ENCODE measurements at places on chromosomes 2 and 18.

DNA sequence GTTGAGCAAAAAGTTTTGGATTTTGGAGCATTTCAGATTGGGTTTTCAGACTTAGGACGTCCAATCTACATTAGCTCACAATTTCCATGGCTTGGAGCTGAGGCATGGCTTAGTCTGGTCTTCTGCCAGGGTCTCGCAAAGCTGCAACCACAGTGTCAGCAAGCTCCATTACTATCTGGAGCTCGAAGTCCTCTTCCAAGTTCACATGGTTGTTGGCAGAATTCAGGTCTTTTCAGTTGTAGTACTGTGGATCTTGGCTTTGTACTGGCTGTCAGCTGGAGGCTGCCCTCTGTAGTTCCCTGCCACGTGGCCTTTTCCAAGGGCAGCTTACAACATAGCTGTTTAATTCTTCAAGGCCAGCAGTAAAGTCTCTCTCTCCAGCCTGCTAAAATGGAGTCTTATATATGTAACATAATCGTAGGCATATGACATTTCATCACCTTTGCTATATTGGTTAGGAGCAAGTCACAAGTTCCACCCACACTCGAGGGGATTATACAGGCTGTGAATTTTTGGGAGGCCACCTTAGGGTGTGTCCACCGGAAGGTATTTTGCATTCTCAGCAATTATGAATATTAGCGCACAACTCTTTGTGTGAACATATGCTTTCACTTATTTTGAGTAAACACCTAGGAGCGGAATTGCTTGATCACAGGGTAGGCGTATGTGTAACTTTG is 41.5 kb upstream of the EPC2 start:
- H3K27ac ChIP-seq = no peak overlapping the region
- no peaks in the 10 kb centered on the region for H3K36me3 ChIP-seq
- no peak for DNase-seq
- no peaks in the 10 kb centered on the region for H3K4me1 ChIP-seq

GRCh38 chr2:27071990-27072830 is 756 bp upstream of the OST4 start:
- H3K36me3 ChIP-seq = peaks cover 21% of the 10 kb centered on the region
- peak overlapping the region; percentile 87 for H3K27ac ChIP-seq
- H3K4me1 ChIP-seq = peaks cover 41% of the 10 kb centered on the region
- DNase-seq = peak; percentile 63

DNA sequence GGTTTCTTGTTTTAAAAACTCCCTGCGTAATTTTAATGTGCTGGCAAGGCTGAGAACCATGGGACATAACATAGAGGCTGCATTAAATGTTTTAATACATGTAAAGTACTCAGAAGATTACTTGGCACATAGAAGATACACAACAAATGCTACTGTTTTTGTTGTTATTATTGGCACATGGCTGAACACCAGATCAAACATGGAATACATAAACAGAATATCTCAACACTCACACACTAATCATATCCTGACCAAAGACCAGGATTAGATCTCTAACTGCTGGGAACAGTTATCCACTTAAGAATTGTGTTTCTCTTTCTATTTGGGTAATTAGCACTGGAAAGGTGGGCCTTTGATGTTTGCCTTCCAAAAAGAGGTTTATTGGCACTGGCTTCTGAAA is 69.3 kb downstream of the KCNE4 start:
- H3K4me3 ChIP-seq = no peak overlapping the region
- no peaks in the 10 kb centered on the region for H3K36me3 ChIP-seq
- H3K4me1 ChIP-seq = peaks cover 93% of the 10 kb centered on the region
- H3K27ac ChIP-seq = no peak overlapping the region

GRCh38 chr2:170177950-170178781 is at the start of gene MYO3B:
MYO3B (plus strand) TSS chr2:170178147; CDS start chr2:170178288, 141 bp downstream.
- H3K36me3 ChIP-seq = no peaks in the 10 kb centered on the region
- H3K4me3 ChIP-seq = no peak within 1 kb of the TSS
- peaks cover 16% of the 10 kb centered on the region for H3K4me1 ChIP-seq
- peak; percentile 87 for DNase-seq
- H3K27ac ChIP-seq = no peak within 1 kb of the TSS

DNA sequence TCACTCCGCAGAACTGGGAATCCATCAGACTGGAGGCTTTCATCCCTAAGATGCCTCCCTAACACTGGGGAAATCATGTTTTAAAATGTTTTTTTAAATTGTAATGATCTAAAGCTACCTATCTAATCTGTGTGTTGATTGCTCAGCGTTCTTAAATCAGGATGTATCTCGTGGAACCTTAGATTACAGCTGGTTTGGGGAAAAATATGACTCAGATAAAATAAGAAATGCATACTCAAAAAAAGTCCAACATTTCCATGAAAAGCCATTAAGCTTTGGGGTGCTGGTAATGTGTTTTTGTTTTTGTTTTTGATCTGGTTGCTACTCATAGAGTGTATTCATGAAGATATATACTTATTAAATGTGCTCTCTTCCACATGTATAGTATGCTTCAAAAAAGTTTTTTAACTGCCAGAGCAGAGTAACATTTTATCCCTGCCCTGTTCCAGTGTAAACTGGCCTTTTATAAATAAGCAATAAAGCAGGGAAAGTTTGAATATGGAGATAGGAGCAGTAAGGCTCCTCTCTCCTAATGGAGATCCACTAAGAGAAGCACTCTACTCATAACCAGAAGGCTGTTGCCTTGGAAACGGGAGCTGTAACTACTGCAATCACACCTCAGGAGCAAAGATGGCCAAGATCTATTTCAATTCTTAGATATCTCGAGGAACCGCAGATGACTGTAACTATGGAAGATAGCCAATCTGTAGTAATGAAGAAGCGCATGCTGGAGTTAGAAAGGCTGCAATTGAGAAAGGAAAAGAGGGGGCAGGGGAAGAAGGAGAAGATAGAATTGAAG is 41.6 kb downstream of the ANKRD44 start:
- no peak for DNase-seq
- H3K4me1 ChIP-seq = no peaks in the 10 kb centered on the region
- H3K36me3 ChIP-seq = no peaks in the 10 kb centered on the region
- no peak overlapping the region for H3K27ac ChIP-seq
- no peak overlapping the region for H3K4me3 ChIP-seq

GRCh38 chr2:215137741-215138340 is 585 bp downstream of the ABCA12 start:
- H3K4me1 ChIP-seq = peaks cover 23% of the 10 kb centered on the region
- H3K27ac ChIP-seq = no peak overlapping the region
- no peaks in the 10 kb centered on the region for H3K36me3 ChIP-seq
- H3K4me3 ChIP-seq = no peak overlapping the region
- no peaks in the 10 kb centered on the region for H3K27me3 ChIP-seq
- DNase-seq = peak; percentile 43

- H3K36me3 ChIP-seq = no peaks in the 10 kb centered on the region
- H3K27ac ChIP-seq = no peak overlapping the region
- H3K27me3 ChIP-seq = peaks cover 3% of the 10 kb centered on the region
- peak overlapping the region; percentile 53 for H3K4me3 ChIP-seq
- peak; percentile 92 for DNase-seq
These were observed 3.9 kb upstream of the PSMD1 start for GRCh38 chr2:231052494-231053451.

DNA sequence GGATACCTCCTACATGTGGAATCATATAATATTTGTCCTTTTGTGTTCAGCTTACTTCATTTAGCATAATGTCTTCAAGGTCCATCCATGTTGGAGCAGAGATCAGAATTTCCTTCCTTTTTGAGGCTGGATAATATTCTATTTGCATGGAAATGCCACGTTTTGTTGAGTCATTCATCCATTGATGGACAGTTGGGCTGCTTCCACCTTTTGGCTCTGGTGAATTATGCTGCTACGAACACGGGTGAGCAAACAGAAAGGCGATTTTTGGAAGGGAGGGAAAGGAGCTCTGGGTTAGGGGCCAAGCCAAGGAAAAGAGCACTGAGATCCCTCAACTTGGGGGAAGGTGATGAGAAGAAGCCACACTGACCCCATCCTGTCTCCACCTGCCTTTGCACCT is 260.5 kb downstream of the TNS1 start:
- no peak overlapping the region for H3K27ac ChIP-seq
- H3K4me1 ChIP-seq = no peaks in the 10 kb centered on the region
- no peak overlapping the region for H3K4me3 ChIP-seq
- no peaks in the 10 kb centered on the region for H3K36me3 ChIP-seq
- no peak for DNase-seq

GRCh38 chr2:19169134-19169768 is 189.2 kb downstream of the OSR1 start:
- no peaks in the 10 kb centered on the region for H3K27me3 ChIP-seq
- H3K27ac ChIP-seq = no peak overlapping the region
- H3K36me3 ChIP-seq = no peaks in the 10 kb centered on the region
- DNase-seq = no peak
- H3K4me3 ChIP-seq = no peak overlapping the region

- H3K4me1 ChIP-seq = no peaks in the 10 kb centered on the region
- no peak for DNase-seq
- no peaks in the 10 kb centered on the region for H3K27me3 ChIP-seq
- no peaks in the 10 kb centered on the region for H3K36me3 ChIP-seq
These were observed 13.8 kb upstream of the CXCR1 start for GRCh38 chr2:218180467-218181114.

DNA sequence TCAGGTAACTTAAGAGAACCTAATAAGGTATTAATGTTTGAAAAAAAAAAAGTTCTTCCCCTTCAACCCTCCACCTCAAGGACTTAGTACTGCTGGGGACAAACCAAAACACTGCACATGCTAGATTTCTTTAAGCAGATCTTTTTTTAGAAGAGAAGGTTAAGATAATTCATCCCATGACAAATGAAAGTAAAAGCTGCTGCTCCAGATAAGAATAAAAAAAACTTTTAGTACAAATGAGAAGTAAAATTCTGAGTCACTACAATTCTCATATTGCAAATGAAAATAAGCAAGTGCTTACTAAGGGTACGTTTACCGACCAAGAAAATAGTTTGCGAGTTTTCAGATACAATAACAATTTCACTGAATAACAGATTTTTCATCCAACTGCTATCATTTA is 8.9 kb downstream of the STAM2 start:
- H3K4me3 ChIP-seq = no peak overlapping the region
- no peak for DNase-seq
- H3K27me3 ChIP-seq = no peaks in the 10 kb centered on the region
- H3K4me1 ChIP-seq = no peaks in the 10 kb centered on the region

GRCh38 chr18:11391661-11392060 is 217.7 kb upstream of the SLC35G4 start:
- H3K4me1 ChIP-seq = peaks cover 10% of the 10 kb centered on the region
- DNase-seq = no peak
- no peaks in the 10 kb centered on the region for H3K36me3 ChIP-seq
- peaks cover 13% of the 10 kb centered on the region for H3K27me3 ChIP-seq
- H3K27ac ChIP-seq = no peak overlapping the region

- no peaks in the 10 kb centered on the region for H3K36me3 ChIP-seq
- peaks cover 21% of the 10 kb centered on the region for H3K4me1 ChIP-seq
- H3K4me3 ChIP-seq = no peak overlapping the region
- peak overlapping the region; percentile 88 for H3K27ac ChIP-seq
- peak; percentile 78 for DNase-seq
These were observed 423.3 kb downstream of the LPIN1 start for GRCh38 chr2:12169721-12170120.

DNA sequence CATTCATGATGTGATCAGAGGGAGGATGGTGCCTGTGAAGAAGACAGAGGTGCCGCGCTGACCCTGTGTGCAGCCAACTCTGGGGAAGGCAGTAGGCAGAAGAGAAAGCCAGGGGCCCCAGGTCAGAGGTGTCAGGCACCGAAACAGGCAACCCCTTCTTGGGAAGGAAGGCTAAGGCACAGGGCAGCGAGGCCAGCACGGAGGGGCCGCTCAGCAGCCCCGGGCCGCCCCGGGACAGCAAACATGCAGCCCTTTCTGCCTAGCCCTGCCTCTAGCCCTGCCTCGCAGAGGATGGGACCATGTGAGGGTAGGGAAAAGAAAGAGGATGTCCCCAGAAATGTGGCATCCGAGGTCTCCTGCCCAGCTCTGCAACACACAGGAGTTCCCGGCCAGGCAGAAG is 7.7 kb upstream of the MAL start:
- no peak overlapping the region for H3K4me3 ChIP-seq
- H3K27ac ChIP-seq = no peak overlapping the region
- DNase-seq = no peak
- peaks cover 4% of the 10 kb centered on the region for H3K27me3 ChIP-seq
- no peaks in the 10 kb centered on the region for H3K4me1 ChIP-seq

- H3K27ac ChIP-seq = no peak within 1 kb of the TSS
- no peaks in the 10 kb centered on the region for H3K4me1 ChIP-seq
These were observed at the start of gene INPP5D for GRCh38 chr2:233059797-233060500. INPP5D (plus strand) TSS chr2:233060342; CDS start chr2:233060479, 137 bp downstream.

- H3K4me3 ChIP-seq = no peak overlapping the region
- peaks cover 43% of the 10 kb centered on the region for H3K4me1 ChIP-seq
- H3K27me3 ChIP-seq = no peaks in the 10 kb centered on the region
- peak overlapping the region; percentile 52 for H3K27ac ChIP-seq
- H3K36me3 ChIP-seq = no peaks in the 10 kb centered on the region
These were observed 40.7 kb upstream of the ARHGAP25 start for GRCh38 chr2:68693951-68694350.

DNA sequence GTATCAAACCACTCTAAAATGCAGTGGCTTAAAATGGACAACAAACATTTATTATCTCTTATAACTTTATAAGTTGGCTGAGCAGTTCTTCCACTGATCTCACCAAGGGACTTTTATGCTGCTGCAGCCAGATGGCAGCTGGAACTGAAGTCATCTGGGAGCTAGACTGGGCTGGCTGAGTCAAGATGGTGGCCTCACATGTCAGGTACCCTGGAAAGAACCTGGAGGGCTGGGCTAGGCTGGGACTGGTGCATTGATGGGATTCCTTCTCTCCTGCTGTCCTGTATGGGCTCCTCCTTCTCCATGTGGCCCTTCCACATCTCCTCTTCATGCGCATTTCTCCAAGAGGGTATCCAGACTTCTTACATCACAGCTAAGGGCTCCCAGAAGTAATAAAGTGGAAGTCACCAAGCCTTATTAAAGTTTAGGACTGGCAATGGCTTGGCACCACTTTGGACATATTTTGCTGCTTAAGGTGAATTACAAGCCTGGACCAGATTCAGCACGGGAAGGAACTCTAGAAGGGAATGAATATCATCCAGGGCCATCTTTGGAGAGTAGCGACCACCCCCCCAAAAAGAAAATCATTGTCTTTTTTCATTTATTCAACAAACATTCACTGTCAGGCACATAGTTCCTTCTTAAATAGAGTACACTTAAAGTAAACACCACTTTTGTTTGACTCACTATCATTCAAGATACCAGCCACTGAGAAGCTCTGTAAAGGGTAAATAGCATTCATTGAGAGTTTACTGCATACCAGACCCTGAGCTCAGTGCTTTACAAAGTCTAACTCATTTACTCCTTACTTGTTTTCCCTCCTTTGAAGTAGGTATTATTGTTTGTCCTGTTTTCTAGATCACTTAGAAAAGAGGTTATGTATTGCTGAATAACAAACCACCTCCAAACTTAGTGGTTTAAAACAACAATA is 138.0 kb downstream of the ZFP36L2 start:
- no peaks in the 10 kb centered on the region for H3K27me3 ChIP-seq
- no peak for DNase-seq
- H3K4me3 ChIP-seq = no peak overlapping the region

- no peaks in the 10 kb centered on the region for H3K27me3 ChIP-seq
- H3K36me3 ChIP-seq = no peaks in the 10 kb centered on the region
- no peak within 1 kb of the TSS for H3K27ac ChIP-seq
- no peaks in the 10 kb centered on the region for H3K4me1 ChIP-seq
These were observed at the start of gene AFF3 for GRCh38 chr2:100142393-100142792. AFF3 (minus strand) TSS chr2:100142590; CDS start chr2:100104454, 38,136 bp downstream.

- H3K4me3 ChIP-seq = no peak overlapping the region
- H3K27me3 ChIP-seq = no peaks in the 10 kb centered on the region
- H3K4me1 ChIP-seq = peaks cover 14% of the 10 kb centered on the region
- DNase-seq = peak; percentile 85
- no peak overlapping the region for H3K27ac ChIP-seq
These were observed 284.5 kb downstream of the PRKCE start for GRCh38 chr2:45935791-45936622.

Data from A673 (cell line).